Stimulated activated CD4-positive, alpha-beta T cell treated with anti-CD3 and anti-CD28 coated beads, Interleukin-15, amount 100 ng/mL, for 24 hours (primary cell): ENCODE measurements at places on chromosomes 11 and 22.
A peak's percentile ranks its signal among the peaks of the same experiment; 100 is the strongest.

DNA sequence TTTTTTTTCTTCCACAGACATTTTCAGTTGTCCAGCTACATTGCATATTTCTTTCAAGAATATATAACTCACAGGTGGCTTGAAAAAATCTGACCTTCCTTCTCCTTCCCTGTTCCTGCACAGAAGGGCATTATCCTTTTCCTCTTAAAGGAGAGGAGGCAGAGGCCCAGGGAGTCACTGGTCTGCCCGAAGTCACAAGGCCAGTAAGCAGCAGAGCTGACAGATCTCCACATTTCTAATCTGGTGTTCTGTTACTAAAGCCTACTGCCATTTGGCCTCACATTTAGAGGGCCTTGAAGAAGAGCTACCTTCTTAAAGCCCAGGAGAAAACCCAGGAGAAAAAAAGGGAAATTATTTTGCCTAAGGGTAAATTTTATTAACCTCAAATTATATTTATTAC, 12.3 kb downstream of the ENDOD1 start:
- DNase-seq: no peak

DNA sequence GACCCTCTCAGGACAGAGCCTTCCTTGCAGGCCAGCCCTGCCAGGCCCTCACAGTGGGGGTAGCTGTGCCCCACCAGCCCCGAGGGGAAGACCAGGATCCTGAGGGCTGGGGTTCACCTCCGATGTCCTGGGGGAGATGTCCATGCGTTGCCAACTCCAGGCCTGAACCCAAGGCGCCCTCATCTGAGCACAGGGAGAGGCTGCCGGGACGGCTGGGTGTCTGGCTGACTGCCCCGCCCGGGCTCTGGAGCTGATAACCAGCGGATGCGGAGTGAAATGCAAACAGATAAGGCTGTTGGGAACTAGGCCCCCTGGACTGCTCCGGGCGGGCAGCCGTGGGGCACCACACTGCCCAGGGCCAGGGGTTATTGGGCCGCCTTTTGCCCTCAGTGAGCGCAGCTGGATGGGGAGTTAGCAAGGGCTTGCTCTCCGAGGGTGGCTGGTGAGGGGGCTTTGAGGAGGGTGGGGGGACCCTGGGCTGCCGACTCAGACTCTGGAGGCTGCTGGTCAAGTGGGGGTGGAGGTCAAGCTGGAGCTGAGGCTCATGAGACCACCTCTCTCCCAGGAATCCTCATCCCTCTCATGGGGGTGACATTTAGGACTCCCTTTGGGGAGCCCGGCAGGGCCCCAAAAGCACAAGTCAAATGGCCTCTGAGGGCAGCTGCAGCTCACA, 5.6 kb upstream of the MUC6 start:
- DNase-seq: no peak

- no peak for DNase-seq
Measured at GRCh38 chr11:88814076-88814475, 251.7 kb downstream of the GRM5 start.

DNA sequence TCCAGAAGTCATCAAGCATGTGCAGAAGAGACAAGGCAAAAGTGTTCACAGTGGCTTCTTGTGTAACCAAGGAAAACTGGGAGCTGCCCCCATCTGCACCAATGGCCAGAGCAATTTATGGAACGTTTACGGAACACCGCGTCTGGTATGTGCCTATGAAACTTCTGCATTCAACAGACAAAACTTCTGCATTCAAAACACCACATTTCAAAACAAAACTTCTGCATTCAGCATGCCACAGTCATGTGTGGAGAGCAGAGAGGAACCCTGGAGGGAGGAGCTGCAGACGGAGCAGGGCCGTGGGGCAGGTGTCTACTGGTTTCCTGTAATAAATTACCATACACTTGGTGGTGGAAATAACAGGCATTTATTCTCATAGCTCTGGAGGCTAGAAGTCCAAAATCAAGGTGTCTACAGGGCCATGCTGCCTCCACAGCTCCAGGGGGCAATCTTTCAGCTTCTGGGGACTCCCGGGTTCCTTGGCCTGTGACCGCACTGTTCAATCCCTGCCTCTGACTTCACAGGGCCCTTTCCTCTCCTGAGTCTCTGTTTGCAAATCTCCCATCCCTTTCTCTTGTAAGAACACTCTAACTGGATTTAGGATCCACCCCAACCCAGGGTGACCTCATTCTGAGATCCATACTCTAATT, 32.2 kb downstream of the RPL3 start:
- no peak for DNase-seq

GRCh38 chr22:20781272-20781990, 7.5 kb downstream of the SERPIND1 start:
- DNase-seq: peak; percentile 52

GRCh38 chr22:42699976-42700352, 20.7 kb downstream of the A4GALT start:
- DNase-seq: no peak

GRCh38 chr11:121807051-121807450, 309.0 kb downstream of the BLID start:
- DNase-seq: no peak

DNA sequence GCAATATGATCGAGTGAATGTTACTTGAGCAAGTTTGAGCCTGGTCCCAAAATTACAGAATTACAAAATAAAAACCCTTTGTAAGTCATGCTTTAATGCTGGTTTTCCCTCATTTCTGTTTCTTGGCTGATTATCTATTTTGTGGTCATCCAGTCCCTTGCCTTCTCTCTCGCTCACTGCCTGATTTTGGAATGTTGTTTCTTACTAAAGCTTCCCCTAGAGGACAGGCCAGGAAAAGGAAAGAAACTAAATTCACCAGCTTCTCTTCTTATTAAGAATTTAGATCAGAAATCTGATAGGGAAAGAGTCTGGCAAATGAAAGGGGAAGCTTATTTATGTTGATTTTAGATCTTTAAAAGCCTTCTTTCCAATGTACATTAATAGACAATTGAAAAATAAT, 16.6 kb upstream of the BDNF start:
- DNase-seq: no peak

DNA sequence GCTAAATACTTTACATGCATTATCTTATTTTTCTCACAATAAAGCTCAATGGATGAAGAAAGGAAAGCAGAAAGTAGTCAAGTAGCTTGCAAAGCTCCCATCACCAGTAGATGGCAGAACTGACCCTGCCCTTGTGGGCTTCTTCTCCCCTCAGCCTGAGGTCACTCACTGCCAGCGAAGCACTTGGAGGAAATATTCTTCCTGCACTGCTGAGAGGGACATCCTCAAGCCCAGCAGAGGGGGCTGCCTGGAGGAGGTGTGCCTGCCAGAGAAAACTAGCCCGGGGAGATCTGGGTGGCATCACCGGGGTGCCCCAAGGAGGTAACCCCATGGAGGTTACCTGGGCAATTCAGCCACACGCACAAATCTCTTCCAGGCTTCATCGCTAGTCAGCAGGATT, 6.6 kb downstream of the APOL4 start:
- DNase-seq: peak; percentile 51
